Psoas muscle (tissue), 8 donors: ENCODE measurements at places on chromosomes 1 and 21. TPM values are rescaled to one million over a fixed set of nuclear protein-coding genes. Genes with fewer than 3 reads are reported as not detected.

Gene ZNF593OS
- total RNA-seq: 4.2 TPM

Gene LRRC53
- total RNA-seq: not detected

Gene LENEP
- not detected for total RNA-seq

Gene LRRC38
- total RNA-seq: 9.7 TPM

Gene FMOD
- total RNA-seq: 5.9 TPM
